ENCODE measurements at places on chromosomes 12 and 14.

GRCh38 chr12:34108405-34108803 is 86.1 kb downstream of the ALG10 start:
- DNase-seq: no peak

- no peak for DNase-seq
Measured at GRCh38 chr14:78959674-78960264, 789.6 kb downstream of the NRXN3 start.

GRCh38 chr12:104538056-104538455 is 81.3 kb downstream of the CHST11 start:
- DNase-seq: no peak

- no peak for DNase-seq
Measured at GRCh38 chr12:27233814-27234213, 10.3 kb upstream of the STK38L start.

DNA sequence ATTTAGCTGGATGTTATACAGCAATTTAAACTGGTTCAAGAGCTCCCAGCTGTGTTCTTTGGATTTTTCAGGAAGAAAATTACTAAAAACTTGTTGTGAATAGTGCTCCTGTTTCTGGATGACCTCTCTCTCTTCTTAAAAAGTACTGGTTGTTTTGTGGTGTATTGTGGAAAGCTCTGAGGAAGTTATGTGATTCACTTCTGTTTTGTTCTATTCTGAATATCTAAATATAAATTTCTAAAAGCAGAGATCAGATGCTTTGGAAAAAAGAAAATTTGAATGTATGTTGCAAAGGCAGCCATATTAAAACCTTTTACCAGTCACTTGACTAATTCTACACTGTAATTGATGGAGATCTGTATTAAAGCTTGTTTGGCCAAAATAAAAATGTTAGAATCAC is 3.4 kb upstream of the C3AR1 start:
- DNase-seq: no peak

GRCh38 chr12:105279460-105280056 is 43.6 kb upstream of the APPL2 start:
- no peak for DNase-seq

DNA sequence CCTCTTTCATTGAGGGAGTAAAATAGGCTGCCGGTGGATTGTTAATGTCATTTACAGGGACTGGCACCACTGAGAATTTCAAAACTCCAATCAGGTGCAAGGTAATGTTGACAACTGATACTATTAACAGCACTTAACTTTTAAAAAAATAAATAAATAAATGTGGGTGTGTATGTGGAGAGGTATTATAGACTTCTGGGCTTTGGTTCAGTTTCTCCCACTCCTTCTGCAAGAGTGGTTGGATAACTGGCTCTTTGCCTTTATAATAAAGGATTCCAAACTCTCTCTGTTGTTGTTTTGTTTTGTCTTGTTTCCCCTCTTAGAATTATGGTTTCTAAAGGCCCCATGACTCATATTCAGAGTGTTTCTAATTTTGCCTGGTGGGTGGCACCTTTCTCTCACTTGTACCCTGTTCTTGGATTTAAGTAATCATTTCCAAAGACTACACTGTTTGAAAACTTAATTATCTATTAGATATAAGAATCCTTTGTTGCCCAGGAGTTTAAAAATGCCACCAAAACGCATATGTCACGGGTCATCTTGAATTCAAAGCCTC is 151.6 kb upstream of the ARID2 start:
- no peak for DNase-seq

GRCh38 chr12:27644158-27644845 is 51.9 kb upstream of the REP15 start:
- no peak for DNase-seq

- DNase-seq: no peak
Measured at GRCh38 chr14:73770977-73771847, 57.0 kb upstream of the PNMA1 start.
